ENCODE measurements at places on chromosomes 12 and 14.
A peak's percentile ranks its signal among the peaks of the same experiment; 100 is the strongest.

- DNase-seq, result no peak
Measured at GRCh38 chr12:85363382-85364190, 83.6 kb downstream of the ALX1 start.

GRCh38 chr14:21089271-21089670 lies 9.2 kb downstream of the ZNF219 start:
- DNase-seq, result no peak

GRCh38 chr12:89977405-89978085 lies 268.9 kb upstream of the ATP2B1 start:
- peak; percentile 18 for DNase-seq

DNA sequence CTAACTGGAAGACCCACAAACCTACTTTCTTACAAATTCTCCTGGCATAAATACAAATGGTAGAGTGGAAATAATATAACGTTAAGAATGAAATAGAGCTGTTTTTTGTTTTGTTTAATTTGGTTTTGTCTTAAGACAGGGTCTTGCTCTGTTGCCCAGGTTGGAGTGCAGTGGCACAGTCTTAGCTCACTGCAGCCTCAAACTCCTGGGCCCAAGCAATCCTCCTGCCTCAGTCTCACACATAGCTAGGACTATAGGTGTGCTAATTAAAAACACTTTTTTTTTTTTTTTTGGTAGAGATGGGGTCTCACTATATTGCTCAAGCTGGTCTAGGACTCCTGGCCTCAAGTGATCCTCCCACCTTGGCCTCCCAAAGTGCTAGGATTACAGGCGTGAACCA lies 4.1 kb upstream of the DHH start:
- no peak for DNase-seq

GRCh38 chr12:62256408-62257096 lies 3.7 kb upstream of the USP15 start:
- DNase-seq, result no peak

- DNase-seq, result peak; percentile 18
Measured at GRCh38 chr14:97177016-97177415, 379.8 kb downstream of the VRK1 start.

DNA sequence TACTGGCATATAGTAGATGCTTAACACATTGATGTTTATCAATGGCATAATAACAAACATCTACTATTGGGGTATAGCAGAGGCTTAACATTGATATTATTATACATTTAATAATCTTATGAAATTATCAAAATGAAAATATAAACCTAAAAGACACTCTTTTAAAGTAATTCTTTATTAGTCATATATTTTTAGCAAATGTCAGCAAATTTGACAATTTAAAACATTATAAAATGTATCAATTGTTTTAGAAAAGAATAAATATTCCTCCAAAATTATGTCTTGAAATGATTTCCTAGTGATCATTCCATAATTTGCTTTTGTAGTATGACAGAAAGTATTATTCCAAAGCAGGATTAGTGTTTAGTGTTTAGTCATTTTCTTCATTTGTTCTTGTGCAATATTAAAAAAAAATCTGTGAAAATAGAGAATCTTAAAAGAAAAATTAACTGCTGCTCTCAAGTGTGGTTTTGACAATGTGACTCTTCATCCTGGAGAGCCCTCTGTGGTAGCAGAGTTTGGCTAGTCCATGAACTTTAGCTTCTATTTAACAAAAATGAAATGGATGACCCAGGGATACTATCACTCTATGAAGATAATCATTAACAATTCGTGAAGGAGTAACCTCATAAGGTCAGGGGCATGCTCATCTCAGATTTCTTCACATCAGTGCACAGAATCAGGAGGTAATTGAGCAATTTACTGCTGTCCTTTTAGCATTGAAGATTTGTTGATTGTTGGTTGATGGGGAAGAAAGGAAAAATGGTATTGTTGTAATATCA lies 1018.5 kb downstream of the LRFN5 start:
- no peak for DNase-seq

DNA sequence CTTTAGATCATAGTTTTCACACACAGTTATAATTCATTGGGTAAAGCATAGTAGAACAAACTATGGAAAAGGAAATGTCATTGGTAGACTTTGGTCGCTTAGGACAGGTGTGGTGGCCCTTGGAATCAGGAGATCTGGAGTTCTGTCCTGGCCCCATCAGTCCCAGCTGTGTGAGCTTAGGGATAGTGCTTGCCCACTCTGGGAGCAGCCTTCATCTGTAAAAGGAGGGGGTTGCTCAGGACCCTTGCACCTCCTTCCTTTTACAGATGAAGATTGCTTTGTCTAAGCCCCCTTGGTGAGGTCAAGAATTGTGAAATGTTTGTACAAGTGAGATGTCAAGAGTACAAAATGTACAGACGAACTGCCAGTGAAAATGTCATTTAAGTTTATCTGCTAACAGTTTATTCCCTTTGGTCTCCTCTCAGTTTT lies 93.2 kb downstream of the BORCS5 start:
- DNase-seq, result peak; percentile 15

DNA sequence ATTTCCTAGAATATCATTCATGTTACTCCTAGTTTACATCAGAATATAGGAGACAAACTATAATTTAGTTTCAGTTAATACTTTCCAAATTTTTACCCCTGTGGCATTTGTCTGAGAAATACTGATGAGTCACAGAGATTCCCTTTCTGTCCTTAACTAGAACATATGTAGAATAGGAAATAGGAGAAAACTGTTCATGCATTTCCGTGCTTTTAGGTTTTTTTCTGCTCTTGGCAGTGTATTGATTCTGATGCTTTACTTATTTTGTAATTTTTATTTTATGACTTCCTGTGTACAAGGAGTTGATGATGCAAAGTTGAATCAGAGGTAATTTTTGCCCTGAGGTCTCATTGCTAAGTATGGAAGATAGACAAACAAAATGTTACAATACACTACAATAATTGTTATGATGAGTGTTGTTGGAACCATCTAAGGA lies 23.0 kb downstream of the MNAT1 start:
- DNase-seq, result no peak

- no peak for DNase-seq
Measured at GRCh38 chr14:101249676-101250036, 311.6 kb upstream of the DIO3 start.

DNA sequence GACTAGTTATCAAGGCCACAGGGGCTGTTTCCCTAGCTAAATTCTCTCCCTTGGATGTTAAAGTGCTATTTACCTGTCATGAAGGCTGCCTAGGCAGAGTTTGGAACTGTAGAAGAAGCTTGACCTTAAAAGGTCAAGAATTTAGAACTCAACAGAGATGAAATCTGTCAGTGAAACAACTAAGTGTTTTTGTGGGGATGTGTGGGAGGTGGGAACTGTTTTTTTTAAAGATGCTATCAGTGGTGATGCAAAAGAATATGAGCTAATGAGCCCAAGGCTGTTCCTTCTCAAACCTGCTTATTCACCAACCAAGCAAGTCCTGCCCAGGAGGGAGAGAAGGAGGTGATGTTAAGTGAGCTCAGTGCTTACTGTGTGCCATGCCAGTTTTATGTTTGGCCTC lies 40.8 kb upstream of the POC1B start:
- no peak for DNase-seq
